ENCODE measurements at places on chromosomes 12 and 14.

DNA sequence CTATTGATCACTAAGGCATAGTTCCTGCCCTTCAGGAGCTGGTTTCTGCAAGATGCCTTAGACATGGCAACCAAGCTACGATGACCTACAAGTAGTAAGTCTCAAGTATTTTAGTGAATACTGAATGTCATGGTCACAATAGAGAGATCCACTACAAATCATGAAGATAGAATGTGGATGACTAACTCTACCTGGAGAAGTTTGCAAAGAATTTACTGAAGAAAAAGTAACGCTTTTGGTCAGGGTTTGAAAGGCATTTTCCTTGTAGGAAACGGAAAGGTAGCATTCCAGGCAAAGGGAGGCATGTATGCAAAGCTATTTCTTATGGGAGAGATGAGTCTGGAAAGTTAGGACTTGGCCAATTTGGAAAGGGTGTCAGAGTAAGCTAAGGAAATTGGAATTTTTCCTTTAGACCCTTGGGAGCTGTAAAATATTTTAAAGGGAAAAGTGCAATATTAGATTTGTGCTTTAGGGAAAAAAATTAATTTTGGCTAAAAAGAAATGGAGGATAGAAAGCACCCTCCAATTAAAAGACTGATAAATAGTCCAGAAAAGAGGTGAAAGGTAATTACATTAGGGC, 377.5 kb downstream of the EGLN3 start:
- no peak for DNase-seq

DNA sequence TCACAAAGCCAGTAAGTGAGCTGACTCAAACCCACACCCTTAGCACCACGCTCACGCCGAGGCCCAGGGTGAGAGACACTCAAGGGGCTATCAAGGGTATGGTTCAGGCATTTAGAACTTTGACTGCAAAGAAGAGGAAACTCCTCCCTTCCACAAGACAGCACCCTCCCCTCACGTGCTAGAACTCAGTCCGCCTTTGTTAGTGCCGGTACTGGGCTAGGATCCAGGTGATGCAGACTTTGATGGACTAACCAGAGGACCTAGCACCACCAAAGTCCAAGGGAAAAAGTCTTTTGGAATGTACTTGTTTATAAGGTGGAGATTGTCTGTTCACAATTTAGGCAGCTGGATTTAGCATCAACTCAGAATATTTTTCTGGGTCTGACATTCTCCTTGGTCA, 33.7 kb downstream of the VWF start:
- no peak for DNase-seq

DNA sequence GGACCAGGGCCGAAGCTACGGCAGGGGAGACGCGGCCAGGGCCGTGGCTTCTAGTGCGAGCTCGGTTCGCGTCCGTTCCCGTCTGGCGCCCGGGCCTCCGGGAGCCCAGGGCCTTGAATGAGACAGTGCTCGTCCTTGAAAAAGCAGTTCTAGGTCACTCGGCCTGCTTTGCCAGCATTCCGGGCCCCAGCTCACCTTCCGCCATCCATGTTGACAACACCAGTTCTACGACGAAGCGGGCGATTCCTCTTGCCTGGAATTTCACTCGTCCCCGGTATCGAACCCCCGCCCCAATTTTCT, 4.5 kb downstream of the OR10AD1 start:
- DNase-seq = no peak

DNA sequence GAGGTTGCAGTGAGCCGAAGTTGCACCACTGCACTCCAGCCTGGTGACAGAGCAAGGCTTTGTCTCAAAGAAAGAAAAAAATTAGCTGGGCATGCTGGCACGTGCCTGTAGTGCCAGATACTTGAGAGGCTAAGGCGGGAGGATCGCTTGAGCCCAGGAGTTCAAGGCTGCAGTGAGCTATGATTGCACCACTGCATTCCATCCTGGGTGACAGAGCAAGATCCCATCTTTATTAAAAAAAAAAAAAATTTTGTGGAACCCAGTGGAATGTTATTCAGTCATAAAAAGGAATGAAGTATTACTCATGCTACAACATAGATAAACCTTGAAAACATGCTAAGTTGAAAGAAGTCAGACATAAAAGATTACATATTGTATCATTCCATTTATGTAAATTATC, 8.3 kb upstream of the ERBB3 start:
- no peak for DNase-seq

DNA sequence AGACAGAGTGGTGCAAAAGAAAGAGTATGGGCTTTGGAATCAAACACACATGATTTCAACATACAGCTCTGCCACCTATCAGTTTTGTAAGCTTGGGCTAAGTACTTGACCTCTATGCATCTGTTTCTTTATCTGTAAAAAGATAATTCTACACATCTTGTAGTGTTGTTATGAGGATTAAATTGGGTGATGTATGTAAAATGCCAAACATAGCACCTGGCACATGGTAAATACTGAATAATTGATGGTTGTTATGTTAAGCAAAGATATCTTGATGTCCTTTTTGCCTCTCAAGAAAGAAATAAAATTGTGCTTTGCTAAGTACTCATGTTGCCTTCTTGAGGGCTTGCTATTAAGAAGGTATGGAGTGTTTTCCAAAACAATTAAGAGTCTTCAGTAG, 2.3 kb upstream of the CSRP2 start:
- DNase-seq = no peak

GRCh38 chr12:51401020-51401419, 9.8 kb upstream of the GALNT6 start:
- no peak for DNase-seq

GRCh38 chr14:77271113-77271710, at the start of gene NGB:
NGB (minus strand) TSS chr14:77271206; CDS start chr14:77270937, 269 bp downstream.
- no peak for DNase-seq

GRCh38 chr12:58095002-58095401, 153.6 kb downstream of the ATP23 start:
- DNase-seq = no peak

DNA sequence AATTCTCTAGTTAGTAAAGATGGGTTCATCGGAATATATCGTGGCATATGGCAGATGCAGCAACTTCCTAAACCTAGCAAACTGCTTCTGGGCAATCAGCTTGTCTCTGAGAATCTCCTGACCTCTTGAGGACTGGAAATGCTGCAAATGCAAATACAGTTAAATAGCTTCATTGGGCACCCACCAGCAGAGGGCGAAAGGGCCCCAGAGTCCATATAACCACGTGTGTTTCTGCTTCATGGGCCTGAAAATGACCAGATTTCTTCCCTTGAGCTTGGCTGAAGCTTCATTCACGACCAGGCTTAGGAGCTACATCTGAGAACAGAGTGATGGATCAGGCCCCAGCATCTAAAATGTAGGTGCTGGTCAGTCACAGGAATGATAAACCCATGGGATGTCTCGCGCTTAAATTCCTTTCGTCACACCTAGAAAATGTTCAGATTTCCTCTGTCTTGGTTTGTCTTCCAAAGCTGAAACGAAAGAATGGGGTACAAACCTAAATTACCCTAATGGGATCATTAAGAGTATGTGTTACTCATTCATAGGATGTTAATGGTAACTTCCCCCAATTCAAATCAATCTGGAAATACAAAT, 1482.5 kb upstream of the TMEM132C start:
- DNase-seq = peak; percentile 44

GRCh38 chr12:51749206-51749985, 99.1 kb downstream of the FIGNL2 start:
- no peak for DNase-seq

GRCh38 chr14:85437148-85437547, 92.8 kb upstream of the FLRT2 start:
- DNase-seq = no peak

- DNase-seq = no peak
Observed at GRCh38 chr14:98822917-98823316, 449.1 kb downstream of the BCL11B start.

DNA sequence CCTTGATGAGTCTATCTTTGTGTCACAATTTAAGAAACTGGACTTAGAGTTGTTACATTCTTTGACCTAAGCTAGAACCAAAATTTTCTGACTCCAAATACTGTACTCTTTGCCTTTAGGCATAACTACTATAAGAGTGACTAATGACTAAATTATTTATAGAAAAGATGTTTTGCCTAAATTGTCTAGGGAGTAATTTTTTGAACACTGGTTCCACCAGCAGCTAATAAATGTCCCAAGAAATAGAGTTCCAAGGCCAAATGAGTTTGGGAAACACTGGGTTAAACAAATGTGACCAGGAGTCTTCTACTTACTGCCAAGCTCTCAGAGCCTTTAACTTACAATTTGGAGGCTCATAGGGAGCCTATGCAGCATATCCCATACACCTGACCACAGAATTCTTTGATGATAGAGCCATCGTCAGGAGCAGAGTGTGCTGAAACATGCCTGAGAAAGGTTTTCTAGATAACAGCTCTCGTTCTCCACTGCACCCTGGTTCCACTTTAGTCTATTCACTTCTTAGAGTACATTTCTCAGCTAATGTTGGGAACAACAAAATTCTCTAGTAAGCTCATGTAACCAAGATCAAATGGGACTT, 215.9 kb upstream of the HMGA2 start:
- no peak for DNase-seq

DNA sequence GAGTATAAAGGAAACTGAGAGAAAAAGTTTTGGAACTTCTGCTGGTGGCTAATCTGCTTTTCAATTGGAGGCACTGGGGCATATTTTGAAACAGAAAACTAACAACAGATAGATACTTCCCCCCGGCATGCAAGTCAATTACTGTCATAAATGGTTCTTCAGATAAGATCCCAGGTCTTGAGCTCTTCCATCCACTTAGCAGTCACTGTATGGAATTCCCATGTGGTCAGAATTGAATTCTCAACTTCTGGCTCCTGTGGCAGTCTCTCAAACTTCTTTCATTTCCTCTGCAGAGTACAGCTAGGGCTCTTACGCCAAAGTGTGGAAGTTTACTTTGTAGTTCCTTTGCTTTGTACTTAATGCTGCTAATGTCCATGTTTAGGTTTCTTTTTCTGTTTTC, 452.2 kb downstream of the IPO8 start:
- no peak for DNase-seq

GRCh38 chr12:94372461-94372860, 87.2 kb downstream of the CEP83 start:
- peak; percentile 14 for DNase-seq

DNA sequence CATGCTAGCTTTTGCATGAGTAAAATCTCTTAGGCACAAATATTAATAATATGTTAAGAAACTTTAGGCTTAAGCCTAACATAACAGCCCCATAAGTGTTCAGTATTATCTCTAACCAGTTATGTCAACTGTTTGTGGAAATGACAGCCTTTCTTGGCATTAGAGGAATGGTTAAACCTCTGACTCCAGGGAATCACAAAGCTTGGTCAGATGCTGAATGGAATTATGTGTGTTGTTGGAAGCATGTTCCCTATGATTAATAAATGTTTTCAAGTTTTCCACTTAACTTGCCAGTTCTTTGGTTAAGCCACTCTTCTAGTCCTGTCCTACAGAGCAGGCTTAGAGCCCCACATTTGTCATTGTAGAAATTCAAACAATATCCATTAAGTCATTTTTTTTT, 17.0 kb downstream of the PSEN1 start:
- no peak for DNase-seq

- DNase-seq = no peak
Observed at GRCh38 chr14:55938249-55938791, 179.9 kb upstream of the PELI2 start.

DNA sequence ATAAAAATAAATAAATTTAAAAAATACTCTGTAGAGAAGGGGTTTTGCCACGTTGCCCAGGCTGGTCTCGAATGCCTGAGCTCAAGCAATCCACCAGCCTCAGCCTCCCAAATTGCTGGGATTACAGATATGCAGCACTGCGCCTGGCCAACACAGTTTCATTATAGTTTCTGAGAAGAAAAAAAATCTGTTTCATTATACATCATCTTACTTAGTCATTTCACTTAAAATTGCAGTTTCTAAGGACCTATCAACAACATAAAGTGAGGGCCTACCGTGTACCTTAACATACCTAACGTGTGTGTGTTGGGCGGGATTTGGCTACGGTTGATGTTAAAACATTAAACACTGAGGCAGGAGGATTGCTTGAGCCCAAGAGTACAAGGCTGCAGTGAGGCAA, 28.3 kb downstream of the P2RX2 start:
- no peak for DNase-seq

GRCh38 chr12:131327521-131328488, 374.1 kb downstream of the ADGRD1 start:
- DNase-seq = peak; percentile 80

DNA sequence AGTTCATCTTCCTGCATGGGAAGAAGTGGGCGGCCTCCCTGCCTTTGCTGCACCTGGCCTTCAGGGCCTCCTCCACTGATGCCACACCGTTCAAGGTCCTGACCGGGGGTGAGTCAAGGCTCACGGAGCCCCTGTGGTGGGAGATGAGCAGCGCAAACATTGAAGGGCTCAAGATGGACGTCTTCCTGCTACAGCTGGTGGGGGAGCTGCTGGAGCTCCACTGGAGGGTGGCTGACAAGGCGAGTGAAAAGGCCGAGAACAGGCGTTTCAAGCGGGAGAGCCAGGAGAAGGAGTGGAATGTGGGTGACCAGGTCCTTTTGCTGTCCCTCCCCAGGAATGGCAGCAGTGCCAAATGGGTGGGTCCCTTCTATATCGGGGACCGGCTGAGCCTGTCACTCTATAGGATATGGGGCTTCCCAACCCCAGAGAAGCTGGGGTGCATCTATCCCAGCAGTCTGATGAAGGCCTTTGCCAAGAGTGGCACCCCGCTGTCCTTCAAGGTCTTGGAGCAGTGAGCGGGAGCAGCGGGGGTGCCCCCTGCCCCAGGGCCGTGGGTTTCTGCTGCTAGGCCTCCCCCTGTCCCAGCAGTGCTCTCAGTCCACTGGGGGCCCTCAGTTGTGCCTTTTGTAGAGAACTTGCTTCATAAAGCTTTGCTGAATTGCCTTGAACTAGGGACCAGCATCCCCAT, 12.4 kb downstream of the CBLN3 start:
- no peak for DNase-seq

GRCh38 chr12:99901181-99901580, 83.6 kb downstream of the ANKS1B start:
- DNase-seq = no peak

GRCh38 chr14:79670811-79671210, 540.5 kb downstream of the DIO2 start:
- DNase-seq = no peak

DNA sequence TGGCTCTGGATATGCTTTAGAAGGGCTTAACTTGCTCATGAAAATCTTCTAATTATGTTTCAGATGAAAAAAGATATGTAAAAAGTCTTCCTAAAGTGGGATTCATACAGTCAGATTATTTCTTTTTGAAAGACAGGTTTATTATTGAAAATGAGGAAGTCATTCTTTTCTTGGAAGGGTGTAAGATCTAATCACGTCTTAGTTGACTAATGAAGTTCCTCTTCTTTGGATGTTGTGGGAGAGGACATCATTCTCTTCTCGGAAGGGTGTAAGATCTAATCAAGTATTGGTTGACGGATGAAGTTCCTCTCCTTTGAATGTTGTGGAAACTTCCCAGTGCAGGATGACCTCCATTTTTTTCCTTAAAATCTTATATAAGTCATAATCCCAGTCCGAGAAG, 74.9 kb downstream of the ALG10 start:
- no peak for DNase-seq

GRCh38 chr14:26766726-26767125, 168.9 kb upstream of the NOVA1 start:
- DNase-seq = no peak
